ENCODE measurements at places on chromosomes 16 and 17.

GRCh38 chr16:52855463-52855862 lies 197.2 kb downstream of the CHD9NB start:
- DNase-seq = no peak

- DNase-seq = peak; percentile 66
Measured at GRCh38 chr16:84166796-84167695, 19.8 kb downstream of the TAF1C start.

GRCh38 chr16:67674851-67675578 lies 8.4 kb downstream of the C16orf86 start:
- no peak for DNase-seq

- no peak for DNase-seq
Measured at GRCh38 chr16:29714972-29715371, 30.8 kb downstream of the C16orf54 start.

DNA sequence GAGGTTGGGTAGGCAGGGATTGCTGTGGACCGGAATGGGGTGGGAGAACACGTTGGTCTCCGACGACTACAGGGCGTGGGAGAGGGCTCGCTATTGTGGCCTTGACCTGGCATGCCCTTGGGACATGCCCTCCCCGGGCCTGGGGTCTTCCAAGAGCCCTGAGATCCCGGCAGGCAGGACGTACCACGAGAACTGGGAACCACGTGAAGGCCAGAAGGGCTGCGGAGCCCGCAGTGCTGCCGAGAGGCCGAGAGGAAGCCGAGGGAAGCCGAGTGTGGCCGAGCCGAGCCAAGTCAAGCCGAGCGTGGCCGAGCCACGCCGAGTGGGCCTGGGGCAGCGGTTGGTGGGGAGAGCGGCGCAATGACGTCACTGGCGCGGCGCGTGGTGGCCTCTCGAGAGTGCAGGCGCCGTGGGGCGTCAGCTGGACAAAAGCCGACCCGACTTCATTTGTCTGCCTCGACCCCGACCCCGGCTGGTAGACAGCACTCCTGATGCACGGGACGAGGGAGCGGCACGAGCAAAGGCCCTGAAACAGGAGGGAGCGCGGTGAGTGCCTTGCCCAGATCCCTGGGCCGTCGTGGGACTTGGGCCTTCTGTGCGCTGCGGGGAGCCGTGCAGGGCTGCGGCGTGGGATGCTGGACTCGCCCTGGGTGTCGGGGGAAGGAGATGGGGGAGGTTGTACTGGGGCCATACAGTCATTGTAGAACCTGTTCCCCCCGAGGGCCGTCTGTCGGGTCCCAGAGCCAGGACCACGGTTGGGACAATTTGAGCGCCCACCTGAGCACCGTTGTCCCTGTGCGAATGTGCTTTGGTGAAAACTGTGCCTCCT lies 6.6 kb downstream of the SOCS1 start:
- DNase-seq = no peak

All from activated CD4-positive, alpha-beta T cell treated with anti-CD3 and anti-CD28 coated beads, Interleukin-2, amount 50 U/mL, for 48 hours (primary cell).